Astrocyte (in vitro differentiated cells and primary cell): ENCODE measurements at places on chromosomes 5 and 9. TPM values are rescaled to one million over a fixed set of nuclear protein-coding genes. Genes with fewer than 3 reads are reported as not detected.

Gene NR6A1
- total RNA-seq = 14.5 and 20.8 TPM in 2 replicates

Gene OCLN
- 12.1 and 15.3 TPM in 2 replicates for total RNA-seq

Gene ZBTB6
- 7.4 and 8.5 TPM in 2 replicates for total RNA-seq

Gene PTGS1
- total RNA-seq = 0.23 and 0.41 TPM in 2 replicates

Gene BTNL8
- not detected in 2 replicates for total RNA-seq

Gene BRD8
- total RNA-seq = 33.1 and 35.0 TPM in 2 replicates

Gene TEX48
- total RNA-seq = not detected in 2 replicates

Gene GMCL2
- not detected in 2 replicates for total RNA-seq

Gene PCA3
- not detected in 2 replicates for total RNA-seq

Gene RGS7BP
- total RNA-seq = 0.07 and 0.12 TPM in 2 replicates

Gene PCDHGB5
- 1.1 and 2.1 TPM in 2 replicates for total RNA-seq

Gene GRPEL2
- 26.0 and 30.0 TPM in 2 replicates for total RNA-seq

Gene HSD17B3
- 0.26 TPM in 1 of 2 replicates, not detected in the other for total RNA-seq

Gene OR1J2
- total RNA-seq = not detected in 2 replicates

Gene AKNA
- total RNA-seq = 16.0 and 16.4 TPM in 2 replicates

GRCh38 chr5:119319890-119320289 is 35.9 kb upstream of the TNFAIP8 start:
- DNase-seq = no peak

DNA sequence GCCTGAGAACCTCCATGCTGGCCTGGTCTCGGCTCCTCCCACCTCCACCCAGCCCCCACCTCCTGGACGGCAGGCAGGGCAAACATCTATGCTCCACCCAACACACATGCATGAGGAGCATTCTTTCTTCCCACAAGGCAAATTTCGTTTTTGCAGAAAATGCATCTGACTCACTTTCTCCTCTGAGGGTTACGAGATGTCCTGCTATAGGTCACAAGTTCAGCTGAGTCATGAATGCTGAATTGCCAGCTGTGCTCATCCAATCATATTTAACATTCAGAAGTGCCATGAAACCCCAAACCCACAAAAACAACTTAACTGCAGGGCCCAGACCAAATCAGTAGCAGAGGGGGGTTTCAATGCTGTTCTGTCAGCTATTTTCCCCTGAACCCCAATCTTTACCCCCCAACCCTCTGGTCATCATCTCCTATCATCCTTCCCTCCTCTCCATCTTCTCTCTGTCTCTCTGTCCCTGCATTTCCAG is 39.0 kb upstream of the OSMR start:
- DNase-seq = peak; percentile 97

DNA sequence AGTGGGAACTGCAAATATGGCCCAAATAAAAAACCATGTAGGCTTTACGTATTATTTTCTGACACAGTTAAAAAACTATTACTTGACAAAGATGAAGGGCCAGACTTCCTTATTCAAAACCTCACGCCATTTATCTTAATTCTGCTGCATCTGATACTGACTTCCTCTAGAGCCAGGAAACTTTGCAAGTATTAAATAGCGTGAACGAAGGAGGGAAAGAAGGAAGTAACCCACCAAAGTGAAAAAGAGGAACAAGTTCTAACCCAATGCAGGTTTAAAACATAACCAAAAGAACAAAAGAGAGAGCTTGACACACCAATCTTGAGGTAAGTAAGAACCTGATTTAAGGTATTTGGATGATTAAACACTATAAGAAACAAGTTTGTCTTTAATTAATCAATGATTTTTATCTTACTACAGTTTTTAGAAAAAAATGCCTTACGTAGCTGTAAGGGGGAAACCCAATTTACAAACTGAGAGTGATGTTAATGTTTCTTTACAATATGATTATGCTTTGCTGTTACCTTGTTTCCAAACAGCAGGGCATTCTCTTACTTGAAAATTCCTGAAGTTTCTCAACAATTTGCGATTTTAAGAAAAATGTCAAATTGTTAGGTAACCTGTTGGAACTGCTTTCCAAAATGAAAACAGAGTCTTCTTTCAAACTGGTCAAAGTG is at the start of gene GAPT:
Gene GAPT, plus strand, starts transcription at position 220 of the 677 bp plus-strand sequence. CDS start 3,102 bp downstream, outside the sequence.
- DNase-seq = no peak

- no peak for DNase-seq
These were observed 50.9 kb downstream of the COL5A1 start for GRCh38 chr9:134692573-134692860.

GRCh38 chr5:27944471-27944870 is 906.1 kb upstream of the CDH9 start:
- peak; percentile 57 for DNase-seq

DNA sequence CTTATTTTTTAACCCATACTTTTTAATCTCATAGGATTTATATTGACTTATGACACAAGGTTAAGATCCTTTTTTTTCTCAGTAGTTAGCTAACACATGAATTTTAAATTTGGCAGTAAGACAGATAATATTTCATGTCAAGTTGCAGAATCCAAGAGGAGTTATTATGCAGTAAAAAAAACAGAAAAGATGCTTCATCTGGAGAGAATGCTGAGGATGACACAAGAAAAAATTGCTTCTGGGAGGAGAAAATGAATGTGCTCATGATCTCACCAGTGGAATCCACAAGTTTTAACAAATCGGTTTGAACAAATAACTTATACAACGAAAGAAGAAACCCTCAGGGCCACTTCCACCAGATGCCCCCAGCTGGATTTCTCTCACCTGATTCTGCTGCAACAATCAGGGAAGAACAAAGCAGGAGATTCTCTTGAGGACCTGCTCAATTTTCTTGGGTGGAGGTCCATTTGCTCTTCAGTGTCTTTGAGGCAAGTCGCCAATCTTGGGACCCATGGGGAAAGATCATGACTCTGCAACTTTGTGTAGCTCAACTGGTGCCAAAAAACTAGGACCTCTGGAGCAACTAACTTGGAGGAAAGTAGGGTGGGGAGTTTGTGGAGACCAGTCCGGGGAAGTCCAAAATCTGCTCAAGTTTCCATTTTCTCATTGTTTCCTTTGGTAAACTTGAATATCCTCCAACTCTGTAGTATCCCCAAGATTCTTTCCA is 50.5 kb upstream of the TNFSF15 start:
- peak; percentile 91 for DNase-seq

GRCh38 chr5:156328766-156329165 is 1.8 kb downstream of the SGCD start:
- no peak for DNase-seq

DNA sequence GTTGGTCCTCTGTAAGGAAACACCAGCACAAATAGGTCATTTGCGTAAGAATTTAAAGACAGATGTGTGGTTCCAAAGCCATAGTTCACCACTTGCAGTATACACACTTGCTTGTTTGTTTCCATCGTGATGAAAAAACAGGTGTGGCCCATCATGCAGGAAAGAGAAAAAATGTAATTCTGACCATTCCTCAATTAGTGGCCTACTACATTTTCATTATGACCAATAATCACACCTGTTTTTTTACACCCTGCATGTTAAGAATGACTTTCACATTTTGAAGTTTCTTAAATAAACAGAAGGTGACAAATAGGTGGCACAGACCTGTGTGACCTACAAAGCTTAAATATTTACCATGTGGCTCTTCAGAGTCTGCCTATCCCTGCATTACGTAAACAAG is 2.2 kb upstream of the ICE1 start:
- DNase-seq = no peak

GRCh38 chr9:137412431-137412830 is 10.5 kb downstream of the EXD3 start:
- no peak for DNase-seq

DNA sequence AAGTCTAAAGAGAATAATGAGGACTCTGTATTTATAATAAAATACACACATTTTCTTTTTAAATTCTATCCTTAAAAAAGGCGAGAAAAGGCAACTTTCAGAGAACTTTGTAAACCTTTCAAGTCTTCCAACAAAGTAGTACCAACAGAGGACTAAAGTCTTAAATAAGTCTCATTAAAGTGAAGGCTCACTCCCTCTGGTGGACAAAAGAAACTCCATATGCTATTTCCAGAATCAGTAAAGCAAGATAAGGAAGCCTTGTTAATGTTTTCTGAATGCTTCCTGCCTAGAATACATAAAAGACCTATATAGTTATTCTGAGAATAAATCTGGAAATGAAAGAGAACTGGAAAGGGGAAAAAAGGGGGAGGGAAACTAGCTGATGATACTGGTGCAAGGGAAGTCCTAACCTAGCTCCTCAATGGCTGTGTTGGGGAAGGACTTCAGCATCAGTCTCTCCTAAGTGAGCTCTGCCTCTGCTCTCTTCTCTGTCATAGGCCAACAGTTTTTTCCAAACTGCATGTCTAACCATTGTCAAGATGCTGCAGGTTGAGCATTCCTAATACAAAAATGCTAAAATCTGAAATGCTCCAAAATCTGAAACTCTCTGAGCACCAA is 7.2 kb downstream of the HMGCS1 start:
- peak; percentile 42 for DNase-seq

DNA sequence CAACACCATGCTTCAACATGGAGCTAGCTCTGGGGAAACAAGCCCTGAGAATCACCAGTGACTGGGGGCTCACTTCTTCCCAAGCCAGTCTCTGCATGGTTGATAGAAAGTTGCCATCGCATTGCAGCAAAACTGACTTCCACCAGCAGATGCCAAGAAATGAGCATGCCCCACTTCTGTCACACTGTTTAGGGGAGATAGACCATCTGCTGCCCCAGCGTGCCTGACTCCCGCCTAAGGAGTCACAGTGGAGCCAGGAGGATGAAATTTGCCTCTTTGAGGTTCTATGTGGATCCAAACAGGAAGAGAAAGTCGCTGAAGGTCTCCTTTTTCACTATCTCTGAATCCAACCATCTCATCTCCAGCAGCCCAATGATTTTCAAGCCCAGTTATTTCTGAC is 116.7 kb upstream of the SLIT3 start:
- no peak for DNase-seq

DNA sequence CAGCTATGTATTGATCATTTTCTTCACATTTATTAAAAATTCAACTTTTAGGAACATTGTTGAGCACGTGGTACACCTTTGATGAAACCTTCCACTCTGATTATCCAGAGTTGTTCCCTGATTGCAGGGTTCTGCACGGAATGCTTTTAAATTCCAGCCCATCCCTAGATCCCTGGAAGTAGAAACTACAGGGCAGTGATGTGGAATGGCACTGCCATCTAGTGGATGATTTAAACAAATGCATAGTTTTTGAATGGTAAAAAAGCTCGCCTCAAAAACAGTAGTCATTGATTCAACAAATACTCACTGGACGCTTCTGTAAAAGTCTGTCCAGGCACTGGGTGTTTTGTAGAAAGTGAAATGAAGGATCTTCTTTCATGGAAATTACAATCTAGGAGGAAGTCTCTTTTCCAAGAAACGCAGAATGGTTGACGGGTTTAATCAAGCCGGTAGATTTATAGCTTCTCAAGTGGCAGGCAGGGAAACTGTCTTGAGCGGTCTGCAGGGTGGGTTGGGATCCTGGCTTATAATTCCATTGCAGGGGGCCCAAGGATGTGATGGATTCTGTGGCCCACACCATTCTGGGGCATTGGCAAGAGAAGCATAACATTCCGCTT is 118.4 kb downstream of the ARHGAP26 start:
- DNase-seq = no peak

- peak; percentile 69 for DNase-seq
These were observed 931 bp downstream of the FAM219A start for GRCh38 chr9:34457266-34458012.

- DNase-seq = no peak
These were observed 1176.9 kb upstream of the C9orf72 start for GRCh38 chr9:28750136-28750535.

DNA sequence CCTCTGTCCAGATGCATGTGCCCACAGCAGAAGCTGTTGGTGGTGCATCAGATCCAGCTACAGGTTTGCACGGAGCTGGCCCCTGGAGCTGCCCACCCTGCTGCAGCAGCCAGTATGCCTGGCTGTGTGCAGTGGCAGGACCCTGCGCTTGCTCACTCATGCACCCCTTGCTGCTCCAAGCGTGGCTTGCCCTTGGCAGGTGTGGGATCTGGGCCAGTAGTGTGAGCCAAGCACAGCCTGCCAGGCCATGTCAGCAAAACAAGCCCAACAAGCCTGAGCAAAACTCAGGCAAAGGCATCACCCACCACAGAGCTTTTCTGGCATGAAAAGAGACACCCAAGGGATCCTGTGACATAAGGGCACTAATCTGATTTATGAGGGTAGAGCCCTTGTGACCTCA is 18.3 kb upstream of the ECPAS start:
- DNase-seq = no peak

- no peak for DNase-seq
These were observed 7.7 kb downstream of the FGFR4 start for GRCh38 chr5:177094224-177095087.

- DNase-seq = no peak
These were observed 127.1 kb downstream of the PRDM6 start for GRCh38 chr5:123215929-123216702.

DNA sequence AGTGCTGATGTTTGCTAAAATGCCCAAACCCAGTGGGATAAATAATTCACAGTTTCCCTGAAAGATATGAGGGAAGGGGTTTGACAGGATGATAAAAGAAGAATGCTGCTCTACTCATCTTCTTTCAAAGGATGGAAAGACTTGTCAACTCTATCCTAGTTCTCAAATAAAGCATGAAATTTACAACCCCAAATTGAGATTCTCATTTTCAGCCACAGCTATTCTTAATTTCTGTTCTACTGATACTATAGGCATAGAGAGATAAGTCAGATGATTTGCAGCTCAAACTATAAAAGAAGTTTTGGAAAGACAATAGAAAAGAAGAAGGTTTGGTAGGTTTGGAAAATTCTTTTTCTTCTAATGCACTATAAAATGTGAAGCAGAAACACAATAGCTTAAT is 542.6 kb downstream of the CSNK1G3 start:
- no peak for DNase-seq

- DNase-seq = no peak
These were observed 85.4 kb upstream of the MIER3 start for GRCh38 chr5:57037355-57037754.

- no peak for DNase-seq
These were observed 371.8 kb upstream of the RGMB start for GRCh38 chr5:98401656-98402055.

- no peak for DNase-seq
These were observed 437 bp upstream of the TRIM41 start for GRCh38 chr5:181222630-181223057.

- DNase-seq = no peak
These were observed 178.0 kb downstream of the NR3C1 start for GRCh38 chr5:143225511-143225910.

DNA sequence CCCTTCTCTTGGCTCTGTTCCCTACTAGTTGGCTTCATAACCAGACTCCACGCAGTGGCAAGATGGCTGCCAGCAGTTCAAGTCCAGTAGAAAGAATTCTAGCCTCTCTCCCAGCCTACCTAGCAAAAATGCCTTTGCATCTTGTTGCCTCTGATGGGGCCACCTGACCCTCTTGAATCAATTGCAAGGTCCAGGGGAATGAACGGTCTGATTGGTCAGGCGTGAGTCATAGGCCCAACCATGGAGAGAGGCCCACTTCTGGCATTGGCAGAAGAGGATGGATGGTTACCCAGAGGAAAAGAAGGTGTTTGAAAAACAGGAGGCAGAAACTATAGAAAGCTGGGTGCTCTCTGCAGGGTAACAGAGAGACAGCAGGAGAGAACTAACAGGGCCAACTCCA is 622.6 kb downstream of the CCDC171 start:
- no peak for DNase-seq

DNA sequence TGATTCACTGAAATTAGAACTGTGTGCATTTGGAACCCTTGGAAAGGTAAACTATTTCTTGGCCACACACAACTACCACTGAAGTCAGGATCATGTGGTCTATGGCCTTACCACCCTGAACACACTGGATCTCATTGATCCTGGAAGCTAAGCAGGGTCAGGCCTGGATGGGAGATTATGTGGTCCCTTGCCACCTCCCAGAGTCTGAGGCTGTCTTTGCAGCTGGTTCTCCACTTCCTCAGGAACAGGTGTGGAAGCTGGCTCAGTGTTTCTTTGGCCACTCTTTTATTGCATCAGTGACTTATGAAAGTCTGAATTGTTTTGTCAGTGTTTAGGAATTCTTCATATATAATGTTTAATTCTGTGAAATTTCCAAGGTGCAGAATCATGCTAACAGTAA is 89.2 kb downstream of the TEK start:
- DNase-seq = no peak
